Stimulated activated CD8-positive, alpha-beta memory T cell treated with anti-CD3 and anti-CD28 coated beads, Interleukin-4, amount 100 ng/mL, for 48 hours (primary cell): ENCODE measurements at places on chromosomes 7 and 10.

- no peak for DNase-seq
Measured at GRCh38 chr7:38461887-38462286, 169.3 kb downstream of the AMPH start.

DNA sequence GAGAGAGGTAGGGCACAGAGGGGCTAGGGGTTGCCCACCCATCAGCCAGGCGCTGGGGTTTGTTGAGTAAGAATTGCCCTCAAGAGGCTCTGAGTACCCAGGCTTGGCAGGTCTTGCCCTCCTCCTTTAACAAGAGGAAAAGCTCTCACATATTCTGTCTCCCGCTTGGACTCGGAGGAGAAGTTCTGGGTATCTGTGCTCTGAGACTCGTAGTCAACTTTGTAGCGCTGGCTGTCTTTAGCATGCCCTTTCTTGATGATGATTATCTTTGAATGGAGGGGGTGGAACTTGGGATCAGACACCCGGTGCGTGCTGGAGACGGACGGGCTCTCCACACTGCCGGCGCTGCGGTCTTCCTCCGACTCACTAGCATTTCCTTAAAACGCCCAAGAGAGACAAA, 4.0 kb downstream of the IGFBP3 start:
- DNase-seq: no peak

- DNase-seq: peak; percentile 59
Measured at GRCh38 chr7:2633538-2634266, 1.9 kb downstream of the TTYH3 start.

DNA sequence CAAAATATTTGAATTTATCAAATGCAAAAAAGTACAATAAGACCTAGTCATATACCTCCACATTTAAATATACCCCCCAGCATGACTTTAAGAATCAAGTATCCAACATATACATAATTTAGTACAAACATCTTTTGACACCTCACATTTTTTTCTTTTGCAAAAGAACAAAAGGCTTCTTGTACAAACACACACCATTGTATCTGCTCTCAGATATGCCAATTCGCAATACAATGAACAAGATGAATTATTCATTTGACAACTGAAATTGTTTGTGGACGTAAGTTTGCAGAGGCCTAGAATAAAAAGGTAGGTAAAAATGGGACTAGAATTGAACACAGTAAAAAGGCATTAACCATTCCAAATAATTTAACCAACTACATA, 154.4 kb downstream of the CACNA2D1 start:
- DNase-seq: no peak

- no peak for DNase-seq
Measured at GRCh38 chr7:8290645-8291308, 28.8 kb upstream of the ICA1 start.

DNA sequence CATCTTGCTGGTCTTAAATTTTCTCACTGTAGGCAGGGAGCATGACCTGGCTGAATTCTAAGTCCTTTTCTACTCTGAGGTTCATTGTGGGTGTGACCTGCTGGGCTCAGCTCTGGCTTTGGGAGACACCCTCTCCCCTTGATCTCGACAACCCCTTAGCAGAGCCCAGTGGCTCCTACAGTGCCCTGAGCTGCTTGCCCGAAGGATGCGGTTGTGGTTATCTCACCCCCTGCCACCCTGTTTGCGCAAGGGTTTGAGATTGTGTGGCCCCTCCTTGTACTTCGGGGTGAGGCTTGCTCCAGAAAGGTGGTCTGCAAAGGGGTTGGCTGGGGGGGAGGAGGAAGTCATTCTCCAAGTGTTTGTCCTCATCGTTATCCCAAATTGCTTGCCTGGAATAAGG, 55.3 kb downstream of the TCF7L2 start:
- no peak for DNase-seq

DNA sequence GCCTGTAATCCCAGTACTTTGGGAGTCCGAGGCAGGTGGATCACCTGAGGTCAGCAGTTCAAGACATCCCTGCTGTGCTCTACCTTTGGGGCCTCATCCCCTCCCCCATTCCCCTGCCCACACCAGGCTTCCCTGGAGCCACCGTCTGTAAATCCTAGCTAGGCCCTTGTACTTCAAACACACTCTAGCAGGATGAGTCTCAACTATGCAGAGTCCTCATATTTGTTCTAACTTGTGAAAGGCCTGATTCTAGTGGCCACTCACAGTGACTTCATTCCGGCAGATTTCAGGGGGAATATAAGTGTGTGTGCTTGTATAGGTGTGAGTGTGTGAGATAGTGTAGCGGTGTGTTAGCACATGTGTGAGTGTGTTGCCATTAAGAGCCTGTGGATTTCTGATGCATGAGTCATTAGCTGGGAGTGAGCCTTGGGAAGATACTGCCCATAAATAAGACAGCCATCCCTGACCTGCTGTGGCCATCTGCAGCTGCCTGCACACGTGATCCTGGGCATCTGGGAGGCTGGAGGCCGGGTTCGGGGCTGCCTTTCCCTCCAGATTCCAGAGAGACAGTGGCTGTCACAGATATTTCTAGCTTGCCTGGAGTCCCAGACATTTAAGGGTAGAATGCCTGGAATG, 1.7 kb upstream of the NEURL1 start:
- DNase-seq: no peak

- no peak for DNase-seq
Measured at GRCh38 chr10:122503012-122503411, 41.7 kb downstream of the HTRA1 start.

GRCh38 chr7:73870041-73870492, 9.1 kb downstream of the TMEM270 start:
- no peak for DNase-seq

DNA sequence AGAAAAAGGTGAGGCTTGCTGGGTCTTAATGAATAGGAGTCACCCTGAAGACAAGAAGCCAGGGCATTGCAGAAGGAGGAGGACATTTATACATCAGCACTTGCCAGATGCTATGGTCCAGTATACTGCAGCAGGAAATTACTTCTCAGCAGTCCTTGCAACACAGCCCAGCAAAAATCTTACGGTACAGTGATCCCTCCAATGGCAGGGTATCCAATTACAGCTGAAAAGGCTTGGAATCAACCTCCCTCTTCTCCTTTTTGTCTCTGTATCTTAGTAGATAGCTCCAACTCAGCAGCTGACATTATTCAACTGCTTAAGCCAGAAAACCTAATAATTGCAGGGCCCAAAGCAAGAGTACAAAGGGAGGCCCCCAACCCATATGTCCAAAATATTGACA, 128.3 kb upstream of the COBL start:
- no peak for DNase-seq
